Stimulated activated CD8-positive, alpha-beta memory T cell treated with anti-CD3 and anti-CD28 coated beads, Interleukin-12 subunit alpha, Interleukin-12 subunit beta, amount 100 ng/mL, for 1 hour (primary cell): ENCODE measurements at places on chromosomes 4 and X.

DNA sequence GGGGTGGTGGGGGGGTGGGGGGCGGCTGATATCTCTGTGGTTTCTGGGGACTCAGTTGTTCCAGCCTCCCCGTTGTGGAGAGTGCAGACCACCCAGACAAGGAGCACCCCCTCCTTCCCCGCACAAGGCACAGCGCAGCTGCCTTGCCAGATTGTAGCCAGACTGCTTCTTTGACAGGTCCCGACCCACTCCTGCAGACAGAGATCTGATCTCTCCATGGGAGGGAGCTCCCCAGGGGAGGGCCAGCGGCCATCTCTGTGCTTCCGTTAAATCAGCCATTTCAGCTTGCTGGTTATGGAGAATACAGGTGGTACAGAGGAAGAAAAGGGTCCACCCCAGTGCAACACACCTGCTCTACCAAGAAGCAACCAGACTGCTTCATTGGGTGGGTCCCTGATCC is 80.8 kb downstream of the FGF16 start:
- no peak for DNase-seq

DNA sequence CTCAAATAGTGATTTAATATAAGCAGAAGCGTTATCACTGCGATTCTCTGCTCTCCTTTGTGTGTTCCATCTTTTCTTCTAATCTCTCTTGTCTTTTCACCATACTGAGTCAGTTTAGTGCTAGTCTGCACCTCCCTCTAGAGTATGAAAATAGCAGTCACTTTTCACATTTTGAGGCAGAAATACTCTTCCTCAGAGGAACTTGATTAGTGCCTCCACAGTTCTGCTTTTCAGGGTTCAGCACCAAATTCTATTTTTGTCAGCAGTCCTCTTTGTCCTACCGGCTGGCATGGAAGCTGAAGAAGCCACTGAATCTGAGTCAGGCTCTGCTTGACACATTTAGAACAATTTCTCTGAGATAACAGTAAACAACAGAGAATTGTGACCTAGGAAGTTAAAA is 49.7 kb upstream of the ANKRD17 start:
- DNase-seq: no peak

DNA sequence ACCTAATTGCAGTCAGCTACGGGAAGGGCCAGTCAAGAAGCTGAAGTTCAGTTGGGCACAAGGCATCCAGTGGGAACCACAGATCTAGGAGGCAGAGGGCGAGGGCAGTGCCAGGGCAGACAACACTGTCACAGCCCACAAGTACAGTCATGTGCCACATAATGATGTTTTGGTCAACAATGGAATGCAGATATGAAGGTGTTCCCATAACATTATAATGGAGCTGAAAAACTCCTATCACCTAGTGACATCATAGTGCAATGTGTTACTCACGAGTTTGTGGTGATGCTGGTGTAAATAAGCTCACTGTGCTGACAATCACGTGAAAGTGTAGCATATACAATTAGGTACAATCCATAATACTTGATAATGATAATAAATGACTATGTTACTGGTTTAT is 4.5 kb upstream of the TMEM255A start:
- no peak for DNase-seq

DNA sequence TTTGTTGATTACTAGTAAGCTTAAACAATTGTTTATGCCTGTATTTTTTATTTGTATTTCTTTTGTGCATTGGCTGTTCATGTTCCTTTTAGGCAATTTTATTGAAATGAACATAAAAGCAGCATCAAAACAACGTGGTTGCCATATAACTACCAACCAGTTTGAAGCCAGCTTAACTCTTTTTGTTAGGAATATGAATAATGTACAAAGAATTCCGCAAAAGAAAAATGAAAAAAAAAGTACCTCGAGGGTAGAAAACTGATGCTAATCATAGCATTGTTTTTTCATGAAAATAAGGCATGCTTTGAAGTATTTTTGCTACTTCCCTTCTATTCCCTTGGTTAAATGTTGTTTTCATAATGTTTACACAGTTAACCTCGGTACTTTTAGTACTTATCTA is 1024.0 kb upstream of the SLIT2 start:
- DNase-seq: no peak

GRCh38 chr4:19557161-19557560 is 694.5 kb upstream of the SLIT2 start:
- DNase-seq: no peak

DNA sequence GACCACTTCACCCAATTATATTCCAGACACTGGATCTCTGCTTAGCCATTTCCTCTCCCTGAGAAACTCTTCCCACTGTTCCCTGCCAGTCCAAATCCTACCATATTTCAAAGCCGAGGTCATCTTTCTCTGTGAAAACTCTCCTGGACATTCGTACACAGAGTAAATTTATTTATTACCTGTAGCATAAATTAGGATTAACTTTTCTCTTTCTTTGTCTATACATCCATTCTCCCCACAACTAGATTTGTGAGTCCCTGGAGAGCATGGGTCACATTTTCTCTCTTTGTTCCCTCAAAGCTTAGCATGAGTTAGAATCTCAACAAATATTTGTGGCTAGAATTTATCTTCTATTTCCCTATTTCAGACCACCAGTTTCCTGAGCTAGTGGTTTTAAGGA is 27.8 kb upstream of the SMIM10 start:
- DNase-seq: no peak

GRCh38 chr4:155025762-155026457 is 182.5 kb upstream of the NPY2R start:
- no peak for DNase-seq

DNA sequence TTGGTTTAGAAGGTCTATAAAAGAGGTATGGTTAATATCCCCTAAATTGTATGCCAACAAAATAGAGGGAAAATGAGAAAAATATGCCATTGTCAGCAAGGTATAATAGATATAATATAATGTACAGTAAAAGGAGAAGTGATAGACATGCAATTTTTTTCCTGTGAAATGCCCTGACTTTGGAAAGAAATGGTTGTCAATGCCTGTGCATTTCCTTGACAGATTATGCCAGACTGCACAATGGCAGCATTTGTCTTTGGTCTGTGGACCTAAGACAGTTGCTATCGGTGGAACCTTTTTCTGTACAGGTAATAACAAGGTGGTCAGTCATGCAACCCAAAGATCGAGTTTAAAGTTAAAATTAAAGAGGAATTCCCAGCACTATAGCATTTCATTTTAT is 301.7 kb downstream of the CFAP299 start:
- no peak for DNase-seq

DNA sequence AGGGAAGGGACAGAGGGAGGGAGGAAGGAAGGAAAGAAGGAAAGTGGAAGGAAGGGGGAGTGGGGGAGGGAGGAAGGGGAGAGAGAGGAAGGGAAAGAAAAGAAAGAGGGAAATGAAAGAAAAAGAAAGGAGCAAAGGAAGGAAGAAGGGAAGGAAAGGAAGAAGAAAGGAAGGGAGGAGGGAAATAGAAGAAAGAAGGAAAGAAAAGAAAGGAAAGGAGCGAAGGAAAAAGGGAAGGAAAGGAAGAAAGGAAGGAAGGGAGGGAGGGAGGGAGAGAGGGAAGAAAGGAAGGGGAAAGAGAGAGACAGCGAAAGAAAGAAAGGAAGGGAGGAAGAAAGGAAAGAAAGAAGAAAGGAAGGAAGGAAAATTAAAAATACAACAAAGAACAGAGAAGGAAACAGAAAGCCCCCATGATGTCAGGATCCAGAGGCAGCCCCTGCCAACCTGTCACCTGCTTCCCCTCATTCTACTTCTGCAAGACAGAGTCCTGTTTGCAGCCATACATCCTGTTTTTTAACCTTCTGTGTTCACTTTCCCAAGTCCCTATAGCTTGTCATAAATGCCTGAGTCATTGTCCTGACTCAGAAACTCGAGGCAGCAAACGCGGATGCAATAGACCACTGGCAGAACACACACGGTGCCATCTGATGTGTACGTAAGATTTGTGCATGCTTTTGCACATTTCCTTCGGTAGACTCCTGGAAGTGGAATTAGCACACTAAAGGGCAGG is 77.0 kb upstream of the C4orf50 start:
- no peak for DNase-seq

DNA sequence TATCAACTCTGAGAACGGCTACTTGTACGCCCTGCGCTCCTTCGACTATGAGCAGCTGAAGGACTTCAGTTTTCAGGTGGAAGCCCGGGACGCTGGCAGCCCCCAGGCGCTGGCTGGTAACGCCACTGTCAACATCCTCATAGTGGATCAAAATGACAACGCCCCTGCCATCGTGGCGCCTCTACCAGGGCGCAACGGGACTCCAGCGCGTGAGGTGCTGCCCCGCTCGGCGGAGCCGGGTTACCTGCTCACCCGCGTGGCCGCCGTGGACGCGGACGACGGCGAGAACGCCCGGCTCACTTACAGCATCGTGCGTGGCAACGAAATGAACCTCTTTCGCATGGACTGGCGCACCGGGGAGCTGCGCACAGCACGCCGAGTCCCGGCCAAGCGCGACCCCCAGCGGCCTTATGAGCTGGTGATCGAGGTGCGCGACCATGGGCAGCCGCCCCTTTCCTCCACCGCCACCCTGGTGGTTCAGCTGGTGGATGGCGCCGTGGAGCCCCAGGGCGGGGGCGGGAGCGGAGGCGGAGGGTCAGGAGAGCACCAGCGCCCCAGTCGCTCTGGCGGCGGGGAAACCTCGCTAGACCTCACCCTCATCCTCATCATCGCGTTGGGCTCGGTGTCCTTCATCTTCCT is 2.7 kb downstream of the PCDH10 start:
- no peak for DNase-seq

- DNase-seq: no peak
Observed at GRCh38 chrX:153488231-153488914, 6.4 kb upstream of the BGN start.

DNA sequence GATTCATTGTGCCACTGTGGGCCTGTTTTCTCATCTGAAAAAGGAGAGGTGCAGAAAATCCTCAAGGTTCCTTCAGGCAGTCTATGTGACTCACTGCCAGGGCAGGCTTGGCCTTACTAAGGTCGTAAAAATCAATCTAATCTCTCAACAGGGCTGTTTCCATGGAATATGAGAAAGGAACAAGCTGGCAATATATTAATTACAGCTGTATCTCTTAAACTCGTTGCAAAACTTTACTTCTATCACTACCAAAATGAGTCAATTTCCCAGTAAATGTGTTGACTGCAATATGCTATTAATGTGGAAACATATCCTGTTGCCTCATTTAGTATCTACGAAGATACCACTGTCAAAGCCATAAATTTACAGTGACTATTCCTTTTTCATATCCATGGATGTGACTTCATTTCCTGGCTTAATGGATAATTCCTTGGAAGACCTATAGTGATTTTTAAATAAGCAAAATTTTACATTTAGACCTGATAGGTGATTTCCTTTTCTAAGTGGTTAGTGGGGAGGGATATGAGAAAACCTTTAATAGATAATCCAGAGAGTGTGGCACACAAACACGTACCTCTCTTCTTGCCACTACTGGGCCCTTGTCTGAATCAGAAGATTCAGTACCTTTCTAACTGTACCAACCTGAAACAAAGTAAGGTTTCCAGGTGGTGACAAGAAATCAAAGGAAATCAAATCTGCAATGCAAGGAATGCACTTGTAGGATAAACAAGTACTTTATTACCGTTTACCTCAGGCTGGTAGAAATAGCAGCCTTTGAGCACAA is 127.4 kb upstream of the FTHL17 start:
- no peak for DNase-seq

DNA sequence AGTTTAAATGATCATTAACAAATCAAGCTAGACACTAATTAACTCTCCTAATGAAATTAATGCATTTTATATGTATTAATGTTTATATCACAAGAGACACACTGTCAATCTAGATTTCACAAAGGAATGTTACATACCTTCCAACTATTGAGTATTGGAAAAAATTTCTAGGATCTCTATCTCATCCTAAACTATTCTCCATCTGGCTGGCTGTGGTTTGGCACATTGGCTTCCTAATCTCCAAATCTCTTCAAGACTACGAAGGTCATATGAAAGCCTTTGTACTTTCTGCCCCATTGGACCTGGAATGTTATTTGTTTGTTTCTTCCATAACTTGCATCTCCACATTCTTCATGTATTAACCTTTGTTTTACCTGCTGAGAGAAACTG is 1160.0 kb downstream of the ADGRL3 start:
- DNase-seq: no peak

GRCh38 chr4:41844327-41844726 is 90.9 kb upstream of the TMEM33 start:
- DNase-seq: no peak

DNA sequence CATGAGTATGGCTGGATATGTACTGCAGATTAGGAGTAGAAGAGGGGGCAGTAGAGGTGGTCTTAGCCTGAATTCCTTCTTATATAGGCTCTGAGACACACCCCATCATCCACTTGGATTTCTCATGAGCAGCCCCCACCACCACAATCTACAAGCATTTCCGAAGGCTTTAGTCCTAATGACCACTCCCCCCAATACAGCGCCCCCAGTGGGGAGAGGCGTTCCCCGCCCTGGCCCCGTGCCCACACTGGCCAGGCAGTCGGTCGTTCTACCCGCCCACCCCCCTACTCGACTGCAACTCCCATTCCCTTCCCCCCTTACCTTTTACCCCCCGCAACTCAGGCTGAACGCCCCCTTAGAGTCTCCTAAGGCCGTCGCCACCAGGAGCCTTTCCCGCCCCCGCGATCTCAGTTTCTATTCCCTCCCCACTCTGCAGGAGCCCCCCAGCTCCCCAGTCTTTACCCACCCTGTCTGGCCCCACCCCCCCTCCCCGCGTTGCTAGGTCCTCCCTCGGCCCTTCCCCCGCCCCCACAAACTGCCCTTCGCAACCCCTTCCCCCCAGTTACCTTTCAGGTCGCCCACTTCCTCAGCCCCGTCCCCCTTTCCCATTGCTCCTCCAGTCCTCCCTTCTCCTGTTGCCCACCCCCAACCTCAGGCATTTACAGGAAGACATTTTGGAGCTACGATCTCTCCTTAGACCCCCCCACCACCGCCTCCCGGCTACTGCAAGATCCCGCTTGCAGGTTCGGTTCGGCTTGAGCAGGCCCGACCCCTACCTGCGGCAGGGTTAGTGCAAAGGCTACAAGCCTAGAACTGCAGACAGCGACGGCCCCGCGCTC is 468 bp downstream of the ZMYM3 start:
- DNase-seq: no peak

- DNase-seq: no peak
Observed at GRCh38 chr4:96150466-96150865, 310.6 kb downstream of the PDHA2 start.

DNA sequence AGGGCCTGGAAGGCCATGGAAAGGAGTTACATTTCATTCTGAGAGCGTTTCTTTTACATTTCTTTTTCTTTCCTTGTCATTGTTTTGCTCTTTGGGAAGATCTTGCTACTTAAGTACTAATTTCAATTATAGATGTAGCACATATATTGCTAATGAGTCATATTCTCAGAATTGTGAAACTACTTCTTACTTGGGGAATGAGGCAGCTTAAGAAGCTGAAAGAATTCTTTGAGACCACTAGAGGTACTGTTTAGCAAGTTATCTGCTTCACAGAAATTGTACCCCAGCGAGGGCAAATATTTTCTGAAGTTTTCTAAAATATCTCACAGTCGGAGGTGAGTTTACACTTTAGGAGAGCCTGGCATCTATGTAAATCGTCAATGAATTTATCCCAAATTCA is 100.6 kb downstream of the AFF2 start:
- no peak for DNase-seq

GRCh38 chrX:149060921-149061320 is 444.2 kb downstream of the IDS start:
- no peak for DNase-seq

- no peak for DNase-seq
Observed at GRCh38 chr4:89598602-89599001, 238.4 kb downstream of the SNCA start.
